CD4-positive, CD25-positive, alpha-beta regulatory T cell (primary cell): ENCODE measurements at places on chromosomes 5 and 9. TPM values are rescaled to one million over a fixed set of nuclear protein-coding genes. Genes with fewer than 3 reads are reported as not detected.

DNA sequence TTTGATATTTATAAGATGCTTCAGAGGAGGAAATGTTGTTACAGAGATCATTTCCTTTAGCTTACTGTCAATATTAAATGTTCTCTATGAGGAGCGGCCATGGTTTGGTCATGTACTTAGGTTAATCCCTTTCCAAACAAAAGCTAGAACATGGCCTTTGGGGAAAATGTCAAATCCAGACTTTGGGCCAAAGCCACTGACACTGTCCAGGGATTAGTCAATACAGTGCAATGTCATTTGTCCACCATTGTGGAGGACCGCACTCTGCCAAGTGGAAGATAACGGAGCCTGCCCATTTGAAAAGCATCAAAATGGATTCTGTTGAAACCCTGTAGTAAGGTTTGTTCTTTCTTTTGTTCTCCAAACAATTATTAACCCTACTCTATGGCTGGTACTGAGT lies 50.1 kb downstream of the FRMPD1 start:
- no peak for DNase-seq

DNA sequence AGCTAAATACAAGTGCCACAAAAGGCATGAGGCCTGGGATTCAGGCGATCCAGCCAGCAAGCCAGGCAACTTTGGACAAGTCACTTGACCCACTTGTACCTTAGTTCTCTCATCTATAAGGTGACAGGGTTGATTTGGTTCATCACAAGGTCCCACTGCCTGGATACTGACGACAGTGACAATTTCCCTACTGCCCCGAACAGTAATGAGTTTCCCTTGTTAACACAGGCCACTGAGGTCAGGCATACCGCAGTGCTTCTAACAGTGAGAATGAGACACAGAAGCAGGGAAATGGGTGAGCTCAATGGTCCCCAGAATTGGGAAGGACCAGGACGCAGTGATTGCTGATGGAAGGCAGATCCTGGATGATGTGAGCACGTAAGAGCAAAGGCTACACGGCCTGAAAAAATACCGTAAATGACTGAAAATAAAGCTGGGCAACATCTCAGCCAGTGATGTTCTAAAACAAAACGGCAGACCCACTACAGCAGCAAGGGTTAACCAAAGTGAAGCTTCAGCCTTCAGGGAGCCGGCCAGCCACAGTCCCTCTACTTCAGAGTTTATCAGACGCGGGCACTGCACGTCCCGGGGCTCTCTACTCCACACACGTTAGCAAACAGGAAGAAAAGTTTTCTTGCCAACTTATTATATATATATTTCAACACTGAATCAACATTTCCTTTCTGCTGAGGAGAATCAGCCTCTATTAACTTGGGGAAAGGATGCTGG lies 846 bp downstream of the MGAT1 start:
- no peak for DNase-seq

GRCh38 chr5:81397176-81397575 lies 3.2 kb upstream of the ACOT12 start:
- no peak for DNase-seq

GRCh38 chr5:74155501-74155900 lies 485.0 kb downstream of the ENC1 start:
- DNase-seq = no peak

PCDHGC3 gene
- 0.35 TPM for total RNA-seq
